ENCODE measurements at places on chromosomes 12 and 14.

DNA sequence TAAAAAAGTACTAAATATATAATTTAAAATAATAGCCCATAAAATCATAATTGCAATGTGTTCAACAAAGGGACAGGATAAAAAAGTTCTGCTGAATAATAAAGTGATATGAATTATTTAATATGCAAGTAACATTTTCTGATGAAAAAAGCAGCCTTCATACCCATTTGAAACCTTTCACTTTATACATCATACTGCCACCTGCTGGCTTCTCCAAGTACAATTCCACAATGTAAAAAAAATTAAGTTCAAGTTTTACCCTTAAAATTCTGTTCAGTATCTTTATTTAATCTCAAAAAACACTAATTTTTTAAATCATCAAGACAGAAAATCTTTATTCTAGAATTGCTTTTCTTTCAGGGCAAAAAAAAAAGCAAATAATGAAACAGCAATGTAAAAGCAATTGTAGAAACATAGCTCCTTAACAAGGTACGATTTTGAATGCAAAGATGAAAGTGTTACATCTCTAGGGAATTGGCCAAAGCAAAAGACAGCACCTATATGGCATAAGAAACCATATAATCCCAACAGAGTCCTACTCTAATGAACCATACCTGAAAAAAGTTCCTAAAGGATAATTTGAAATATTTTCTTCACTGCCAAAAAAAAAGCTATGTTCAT, 15.0 kb downstream of the MDM1 start:
- DNase-seq, result no peak

DNA sequence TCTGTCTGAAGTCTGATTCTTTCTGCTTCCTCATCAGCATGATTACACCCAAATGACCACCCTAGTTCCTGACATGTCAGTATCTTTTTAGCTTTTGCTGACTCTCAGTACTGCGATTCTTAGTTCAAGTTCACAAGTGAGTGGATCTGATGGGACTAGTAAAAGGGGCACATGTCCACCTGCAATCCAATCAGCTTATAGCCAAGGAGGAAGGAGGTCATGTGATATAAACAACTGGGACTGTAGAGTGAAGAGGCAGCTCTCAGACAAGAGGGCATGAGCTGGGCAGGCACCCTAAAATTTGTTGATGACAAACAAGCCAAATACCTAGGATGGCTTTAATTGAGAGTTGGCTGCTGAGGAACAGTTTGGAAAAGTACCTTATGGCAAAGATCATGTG, 68.1 kb upstream of the OTOGL start:
- DNase-seq, result no peak

DNA sequence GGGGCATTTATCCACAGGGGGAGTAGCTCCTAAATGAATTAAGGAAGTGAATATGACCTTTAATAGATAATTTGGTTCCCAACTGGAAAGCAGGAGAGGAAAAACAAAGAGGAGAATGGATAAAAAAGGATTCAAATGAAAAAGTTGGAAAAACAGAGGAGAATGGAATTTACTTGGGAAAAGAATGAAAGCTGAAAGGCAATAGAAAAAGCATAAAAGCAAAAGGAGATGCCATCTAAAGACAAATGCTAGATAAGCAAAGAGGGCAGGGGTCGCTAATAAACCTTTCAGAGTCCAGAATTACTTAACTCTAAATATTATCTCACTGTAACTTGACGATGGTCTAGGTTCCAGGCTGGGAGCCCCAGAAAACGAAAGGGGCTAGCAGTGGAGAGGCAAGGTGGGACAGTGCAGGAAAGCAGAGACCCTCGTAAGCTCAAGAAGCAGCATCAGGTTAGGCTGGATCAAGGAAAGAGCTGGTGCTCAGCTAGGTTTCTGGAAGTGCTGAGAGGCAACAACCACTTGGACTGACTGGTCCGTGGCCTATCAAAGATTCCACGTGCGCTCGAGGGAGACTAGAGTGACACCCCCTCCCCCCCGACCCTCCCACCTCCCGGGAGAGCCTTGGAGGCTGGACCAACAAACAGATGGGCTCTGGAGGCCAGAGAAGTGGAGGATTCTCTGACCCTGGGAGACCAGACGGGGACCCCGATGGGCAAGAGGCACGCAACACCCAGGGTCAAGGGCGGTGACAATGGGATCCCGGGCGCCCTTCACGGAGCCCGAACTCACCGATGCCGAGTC, 1.2 kb downstream of the SLC2A13 start:
- no peak for DNase-seq

DNA sequence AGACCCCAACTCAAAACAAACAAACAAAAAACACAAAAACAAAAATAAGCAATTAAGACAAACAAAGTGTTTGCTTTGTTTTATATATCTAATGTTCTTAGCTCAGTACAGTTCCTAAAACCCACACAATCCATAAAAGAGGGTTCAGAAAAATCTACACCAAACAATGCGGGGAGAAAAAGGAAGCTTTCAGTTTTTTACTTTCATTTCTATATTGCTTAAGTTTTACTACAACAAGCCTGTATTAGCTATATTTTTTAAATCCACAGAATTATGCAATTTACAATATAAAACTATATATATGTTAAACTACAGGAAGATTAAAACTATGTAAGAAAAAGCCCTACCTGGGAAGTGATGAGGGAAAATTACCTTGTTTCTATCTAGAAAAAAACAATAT, 41.4 kb downstream of the CLIP1 start:
- no peak for DNase-seq

GRCh38 chr12:56267443-56268071, 815 bp downstream of the COQ10A start:
- no peak for DNase-seq

DNA sequence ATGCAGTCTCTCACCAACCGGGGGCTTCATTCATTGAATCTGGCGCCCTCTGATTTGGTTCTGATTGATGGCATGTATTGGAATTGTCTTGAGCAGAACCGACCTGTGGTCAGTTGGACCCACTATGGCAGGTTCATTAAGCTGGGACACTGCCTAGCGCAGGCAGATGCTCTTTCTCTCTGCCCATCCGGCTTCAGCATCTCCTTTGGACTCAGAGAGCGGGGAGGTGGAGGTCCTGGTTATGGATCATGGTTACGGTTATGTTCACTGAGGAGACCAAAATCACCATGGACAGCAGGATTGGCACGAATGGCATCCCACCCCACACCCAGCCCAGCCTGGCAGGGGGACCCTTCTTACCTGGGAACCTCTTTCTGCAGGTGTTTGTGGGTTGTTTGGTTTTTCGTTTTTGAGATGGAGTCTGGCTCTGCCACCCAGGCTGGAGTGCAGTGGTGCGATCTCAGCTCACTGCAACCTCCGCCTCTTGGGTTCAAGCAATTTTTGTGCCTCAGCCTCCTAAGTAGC, 16.4 kb upstream of the BCL7A start:
- DNase-seq, result no peak

DNA sequence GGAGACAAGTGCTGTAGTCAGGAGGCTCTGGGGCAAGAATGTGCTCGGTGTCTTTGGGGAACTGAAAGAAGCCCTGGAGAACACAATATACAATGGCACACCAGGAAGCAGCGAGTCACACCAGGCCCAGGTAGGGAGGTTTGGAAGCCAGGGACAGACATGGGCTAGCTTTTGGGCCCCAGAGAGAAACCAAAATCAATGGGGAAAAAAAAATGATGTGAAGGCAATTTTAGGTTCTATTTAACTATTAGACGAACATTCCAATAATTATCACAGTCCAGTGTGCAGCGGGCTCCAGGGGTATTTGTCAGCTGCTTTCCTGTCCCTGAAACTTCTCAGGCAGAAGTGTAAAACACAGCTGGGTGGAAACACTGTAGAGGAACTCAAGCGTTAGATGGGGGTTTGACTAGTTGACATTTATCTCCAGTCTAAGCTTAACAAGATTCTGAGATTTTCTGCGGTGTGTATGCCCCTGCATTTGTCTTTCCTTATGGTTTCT, 21.8 kb upstream of the EGLN3 start:
- no peak for DNase-seq

DNA sequence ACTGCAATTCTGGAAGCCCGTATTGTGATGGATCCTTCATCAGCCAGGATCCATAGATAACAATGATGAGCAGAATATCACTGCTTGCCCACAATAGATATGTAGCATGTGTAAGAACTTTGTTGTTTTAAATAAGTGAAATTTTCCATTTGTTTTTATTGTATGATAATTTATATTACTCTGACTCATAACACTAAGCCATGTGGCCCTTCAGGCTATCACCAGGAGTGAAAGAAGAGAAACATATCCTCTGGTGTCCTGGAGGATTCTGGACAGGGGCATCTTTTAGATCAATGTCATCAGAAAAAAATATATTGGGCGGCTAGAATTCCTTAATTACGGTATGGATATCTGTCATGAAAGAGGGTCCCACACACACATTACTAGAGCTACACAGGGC, 167.5 kb downstream of the SLC6A15 start:
- no peak for DNase-seq

GRCh38 chr12:115023279-115024265, 339.6 kb upstream of the TBX3 start:
- peak; percentile 1 for DNase-seq

DNA sequence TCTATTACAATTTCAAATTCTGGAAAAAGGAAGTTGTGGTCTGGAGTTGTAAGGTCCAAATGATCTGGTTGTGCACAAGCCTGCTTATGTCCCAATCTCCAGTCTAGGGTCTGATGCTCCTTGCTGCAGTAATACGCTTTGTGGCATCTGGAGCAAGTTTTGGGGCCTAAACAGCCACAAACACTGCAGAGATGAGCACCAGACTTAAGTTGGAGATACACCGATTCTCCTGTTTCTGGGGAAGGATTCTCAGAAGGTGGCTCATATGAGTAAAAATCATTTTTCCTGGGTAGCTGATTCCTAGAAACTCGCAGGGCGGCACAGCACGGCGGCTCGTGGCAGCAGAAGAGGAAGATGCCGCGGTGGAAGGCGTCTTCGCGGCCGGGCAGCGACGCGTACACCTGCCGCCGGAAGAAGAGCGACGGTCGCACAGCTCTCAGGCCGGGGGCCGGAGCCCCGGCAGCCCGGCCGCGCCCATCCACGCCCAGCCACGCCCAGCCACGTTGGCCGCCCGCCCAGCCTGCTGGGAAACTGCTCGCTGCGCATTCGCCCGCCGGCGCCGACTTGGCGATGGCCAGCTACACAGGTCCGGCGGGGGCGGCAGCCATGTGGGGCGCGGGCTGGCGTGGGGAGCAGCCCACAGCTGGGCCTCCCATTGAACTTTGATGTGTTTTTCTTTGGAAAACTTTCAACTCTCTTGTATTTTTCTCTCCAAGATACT, 129.0 kb downstream of the ASCL4 start:
- no peak for DNase-seq

DNA sequence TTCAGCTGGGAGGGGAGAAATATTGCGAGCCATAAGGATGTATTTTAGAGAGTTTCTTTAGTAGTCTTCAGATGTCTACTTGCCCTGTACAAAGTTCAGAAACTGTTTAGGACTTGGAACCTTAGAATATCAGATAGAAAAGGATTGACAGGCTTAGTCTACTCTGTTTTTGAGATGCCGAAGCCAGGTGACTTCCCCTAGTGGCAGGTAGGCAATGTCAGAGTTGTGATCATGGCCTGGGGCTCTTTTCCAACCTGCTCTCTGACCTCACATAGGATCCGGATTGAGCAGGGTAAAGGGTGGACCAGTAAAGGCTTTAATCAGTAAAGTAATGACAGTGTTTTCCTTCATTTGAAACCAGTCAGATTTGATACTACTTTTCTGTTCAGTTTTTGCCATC, 59.6 kb downstream of the PRKCH start:
- no peak for DNase-seq

DNA sequence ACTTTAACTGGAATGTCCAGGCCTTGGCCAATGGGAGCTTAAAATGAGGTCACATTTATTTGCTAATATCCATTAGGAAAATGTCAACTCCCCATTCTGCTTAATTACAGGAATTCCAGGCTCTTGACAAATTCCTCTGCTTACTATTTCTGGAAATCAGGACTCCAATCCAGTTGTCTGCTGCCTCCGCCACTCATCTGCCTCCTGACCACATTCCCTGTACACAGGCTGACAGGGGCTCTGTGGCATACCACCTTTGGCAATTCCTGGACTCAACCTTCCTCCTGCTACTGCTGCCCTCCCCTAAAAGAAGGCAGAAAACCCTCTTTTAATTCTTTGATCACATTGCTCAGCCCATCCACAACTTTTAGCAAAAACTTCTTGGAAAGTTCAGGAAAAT, 37.9 kb downstream of the KICS2 start:
- DNase-seq, result no peak

- no peak for DNase-seq
These were observed 305.9 kb downstream of the NUAK1 start for GRCh38 chr12:105832806-105833205.

DNA sequence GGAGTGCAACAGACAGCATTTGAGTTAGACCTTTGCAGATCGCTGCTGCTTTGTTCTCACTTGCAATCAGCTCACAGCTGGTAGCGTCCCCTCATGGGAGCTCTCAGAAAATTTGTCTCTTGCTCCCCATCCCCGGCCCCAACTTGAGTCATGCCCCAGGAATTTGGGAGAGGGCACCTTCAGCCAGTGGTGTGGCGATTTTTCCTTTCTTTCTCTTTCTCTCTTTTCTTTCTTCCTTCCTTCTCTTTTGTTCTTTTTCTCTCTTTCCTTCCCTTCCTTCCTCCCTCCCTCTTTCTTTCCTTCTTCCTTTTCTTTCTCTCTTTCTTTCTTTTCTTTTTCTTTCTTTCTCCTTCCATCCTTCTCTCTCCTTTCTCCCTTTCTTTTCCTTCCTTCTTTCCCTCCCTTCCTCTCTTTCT, 34.2 kb upstream of the MAP1LC3B2 start:
- no peak for DNase-seq

DNA sequence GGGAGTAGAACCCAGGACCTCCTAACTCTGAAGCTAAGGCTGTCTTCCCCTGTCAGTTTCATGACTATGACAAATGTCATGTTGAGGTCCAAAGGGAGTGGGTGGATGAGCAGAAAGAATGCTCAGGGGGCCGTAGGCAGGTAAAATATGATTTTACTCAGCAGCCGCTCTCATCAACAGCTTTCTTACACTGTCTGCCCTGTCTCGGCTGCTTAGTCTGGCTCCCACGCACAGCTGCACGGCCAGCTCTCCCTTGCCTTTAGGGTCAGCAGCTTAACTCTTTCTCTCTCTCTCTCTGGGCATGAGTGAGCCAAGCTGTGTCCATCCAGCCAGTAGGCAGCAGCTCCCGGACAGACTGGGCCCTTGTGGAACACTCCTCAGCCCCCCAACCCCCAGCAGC, 95.2 kb downstream of the GCH1 start:
- DNase-seq, result no peak

- DNase-seq, result no peak
These were observed 29.4 kb downstream of the PLEKHG7 start for GRCh38 chr12:92732216-92732615.
